Aorta (tissue), 5 donors: ENCODE measurements at places on chromosomes 2 and 18.
A peak's percentile ranks its signal among the peaks of the same experiment; 100 is the strongest.

GRCh38 chr2:88148929-88149438 is 21.1 kb upstream of the FABP1 start:
- DNase-seq, result no peak

DNA sequence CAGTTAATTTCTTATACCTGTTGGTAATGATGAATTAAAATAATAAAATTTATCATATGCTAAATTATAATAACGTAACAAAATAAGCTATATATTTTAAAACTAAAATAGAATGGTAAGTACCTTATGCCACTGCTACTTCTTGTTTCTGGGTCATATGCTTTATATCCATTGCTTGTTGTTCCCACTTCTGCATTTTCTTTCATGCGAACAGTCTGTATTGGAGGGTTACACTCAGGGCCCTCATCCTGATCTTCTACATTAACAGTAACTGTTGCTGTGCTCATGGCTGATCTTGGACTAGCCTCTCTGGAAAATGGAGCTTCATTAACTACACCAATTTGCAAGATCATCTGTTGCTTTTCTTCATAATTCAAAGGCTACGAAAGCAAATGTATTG is 22.2 kb downstream of the DSC2 start:
- DNase-seq, result no peak

DNA sequence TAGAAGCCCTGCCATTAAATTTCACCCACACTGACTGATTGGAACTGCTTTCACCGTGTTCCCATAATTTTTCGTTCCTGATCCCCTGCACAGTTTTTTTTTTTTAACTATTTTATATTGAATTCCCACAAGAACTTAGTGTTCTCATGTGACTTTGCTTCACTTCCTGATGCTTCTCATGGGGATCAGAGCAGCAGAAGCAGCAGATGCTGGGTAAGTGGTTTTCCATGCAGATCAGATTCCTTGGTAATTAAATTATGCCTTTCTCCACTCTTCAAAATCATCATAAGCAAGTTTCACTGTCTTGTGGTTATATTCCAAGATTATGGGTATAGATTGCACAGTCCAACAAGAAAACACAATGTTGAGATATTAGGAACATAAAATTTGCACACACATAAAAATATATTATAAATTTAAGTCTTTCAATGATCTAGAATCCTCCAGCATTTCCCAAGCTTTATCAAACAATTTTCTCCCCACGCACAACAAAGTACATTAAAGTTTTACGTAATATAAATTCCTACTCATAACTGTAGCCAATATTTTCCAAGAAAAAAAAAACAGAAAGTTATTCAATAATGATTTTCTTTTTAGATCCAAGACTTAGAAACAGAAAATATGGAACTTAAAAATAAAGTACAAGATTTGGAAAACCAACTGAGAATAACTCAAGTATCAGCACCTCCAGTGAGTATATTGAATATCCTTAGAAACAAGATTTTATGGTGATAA is 277.9 kb downstream of the GULP1 start:
- DNase-seq, result no peak

DNA sequence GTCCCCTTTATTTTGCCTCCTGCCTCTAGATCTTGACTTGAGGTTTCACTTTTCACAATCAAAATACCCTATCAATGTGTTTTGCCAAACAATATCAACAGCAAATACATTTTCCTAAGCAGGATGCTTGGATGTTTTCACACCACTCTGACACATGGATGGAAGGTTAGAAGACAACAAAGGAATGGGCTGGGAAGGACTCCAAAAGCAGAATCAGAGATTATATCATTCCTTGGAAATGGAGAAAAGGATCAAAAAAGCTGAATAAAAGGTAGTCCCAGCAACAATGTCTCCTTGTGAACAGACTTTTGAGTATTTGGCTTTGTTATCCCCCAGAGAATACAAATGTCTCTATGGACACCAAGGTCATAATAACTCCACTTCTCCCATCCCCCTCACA is 170.8 kb downstream of the ETAA1 start:
- no peak for DNase-seq

DNA sequence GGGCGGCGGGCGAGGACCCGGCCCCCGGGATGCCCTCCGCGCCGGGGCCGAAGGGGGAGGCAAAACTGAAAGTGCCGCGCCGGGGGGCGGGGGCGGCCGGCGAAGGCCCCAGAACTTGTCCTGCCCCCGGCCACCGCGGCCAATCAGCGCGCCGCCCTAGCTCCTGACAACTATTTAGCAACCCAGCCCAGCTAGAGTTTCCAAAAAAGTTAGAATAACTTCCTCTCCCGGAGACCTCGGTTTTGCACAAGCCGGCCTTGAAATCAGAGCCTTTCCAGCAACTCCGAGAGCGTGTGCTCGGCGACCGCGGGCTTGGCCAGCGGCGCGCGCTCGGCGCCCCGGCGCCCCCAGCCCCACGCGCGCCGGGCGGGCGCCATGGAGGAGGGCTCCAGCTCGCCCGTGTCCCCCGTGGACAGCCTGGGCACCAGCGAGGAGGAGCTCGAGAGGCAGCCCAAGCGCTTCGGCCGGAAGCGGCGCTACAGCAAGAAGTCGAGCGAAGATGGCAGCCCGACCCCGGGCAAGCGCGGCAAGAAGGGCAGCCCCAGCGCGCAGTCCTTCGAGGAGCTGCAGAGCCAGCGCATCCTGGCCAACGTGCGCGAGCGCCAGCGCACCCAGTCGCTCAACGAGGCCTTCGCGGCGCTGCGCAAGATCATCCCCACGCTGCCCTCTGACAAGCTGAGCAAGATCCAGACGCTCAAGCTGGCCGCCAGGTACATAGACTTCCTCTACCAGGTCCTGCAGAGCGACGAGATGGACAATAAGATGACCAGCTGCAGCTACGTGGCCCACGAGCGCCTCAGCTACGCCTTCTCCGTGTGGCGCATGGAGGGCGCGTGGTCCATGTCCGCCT is at the start of gene TWIST2:
TSS of gene TWIST2 (plus strand) at position 245 of the 850 bp plus-strand sequence. CDS start at position 376, 131 bp downstream.
- peak; percentile 94 for DNase-seq

DNA sequence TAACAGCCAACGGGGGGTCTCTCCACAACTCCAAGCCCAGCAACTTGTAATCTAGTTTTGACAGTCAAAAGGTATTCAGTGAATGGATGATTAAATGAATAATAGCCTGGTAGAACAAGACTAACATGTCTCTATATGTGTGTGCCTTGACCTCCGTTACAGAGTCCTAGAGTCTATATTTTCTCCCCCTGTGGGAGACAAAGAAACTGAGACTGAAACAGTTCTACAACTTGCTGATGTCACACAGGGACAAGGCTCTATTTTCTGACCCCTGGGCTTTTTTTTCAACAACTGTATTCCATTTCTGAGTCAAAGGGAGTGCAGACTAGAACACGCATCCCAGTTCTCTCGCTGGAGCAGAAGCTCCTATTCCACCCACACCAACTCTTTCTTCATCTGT is 223.6 kb upstream of the AGAP1 start:
- DNase-seq, result no peak

DNA sequence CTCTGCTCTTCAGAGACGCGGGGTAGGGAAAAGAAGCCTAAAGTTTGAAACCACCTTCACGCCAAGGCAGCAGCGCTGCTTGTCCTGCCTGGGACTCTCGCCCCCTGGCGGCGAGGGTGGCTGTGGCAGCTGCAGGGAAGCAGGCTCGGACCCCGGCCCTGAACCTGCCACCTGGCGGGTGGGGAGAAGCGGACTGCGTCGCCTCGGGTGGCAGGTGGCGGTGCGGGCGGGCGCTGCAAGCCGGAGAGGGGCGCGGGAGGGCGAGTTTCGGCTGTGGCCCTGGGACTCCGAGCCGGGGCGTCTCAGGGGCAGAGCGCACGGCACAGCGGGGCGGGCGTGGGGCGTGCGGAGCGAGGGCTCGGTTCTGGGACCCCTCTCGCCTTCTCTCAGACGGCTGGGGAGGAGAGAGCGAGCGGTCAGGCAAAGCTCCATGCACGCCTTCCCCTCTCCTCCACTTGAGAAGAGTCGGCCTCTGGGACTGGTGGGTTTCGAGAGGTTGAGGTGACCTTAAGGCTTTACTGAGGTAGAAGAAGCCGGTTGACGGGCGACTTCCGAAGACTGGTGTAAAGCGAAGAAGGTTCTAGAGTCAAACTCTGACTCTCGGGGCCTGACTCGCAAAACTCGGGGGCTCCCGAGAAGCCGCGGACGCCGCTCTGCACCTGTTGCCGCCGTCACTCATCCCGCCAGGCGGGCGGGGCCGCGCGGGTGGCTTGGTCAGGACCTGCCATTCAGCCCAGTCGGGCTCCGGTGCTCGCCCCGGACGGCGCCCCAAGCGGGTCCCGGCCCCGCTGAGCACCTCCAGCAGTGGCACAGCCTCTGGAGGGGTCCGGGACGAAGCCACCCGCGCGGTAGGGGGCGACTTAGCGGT is 1.1 kb upstream of the BOLL start:
- peak; percentile 51 for DNase-seq

DNA sequence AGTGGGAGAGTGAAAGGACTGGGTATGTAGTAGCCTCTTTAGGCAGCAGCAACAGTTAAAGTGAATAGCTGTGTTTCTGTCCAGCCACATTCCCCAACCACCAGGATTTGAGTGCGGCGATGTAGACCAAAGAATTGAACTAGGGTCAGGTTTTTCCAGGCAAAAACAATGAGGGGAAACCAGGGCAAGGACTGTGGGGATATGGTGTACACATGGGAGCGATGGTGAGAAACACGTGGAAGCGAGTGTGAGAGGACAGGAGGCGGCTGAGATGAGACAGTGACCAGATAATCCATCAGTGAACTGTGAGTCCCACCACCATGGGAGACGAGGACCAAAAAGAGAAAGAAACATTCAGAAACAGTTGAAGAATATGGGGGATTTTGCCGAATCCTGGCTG is 409.5 kb downstream of the TSN start:
- DNase-seq, result no peak
